ENCODE measurements at places on chromosomes 3 and 15.
A peak's percentile ranks its signal among the peaks of the same experiment; 100 is the strongest.

GRCh38 chr3:24514119-24514518 lies 19.5 kb upstream of the THRB start:
- DNase-seq, result no peak

GRCh38 chr3:43326891-43327581 lies 40.7 kb downstream of the SNRK start:
- DNase-seq, result no peak

DNA sequence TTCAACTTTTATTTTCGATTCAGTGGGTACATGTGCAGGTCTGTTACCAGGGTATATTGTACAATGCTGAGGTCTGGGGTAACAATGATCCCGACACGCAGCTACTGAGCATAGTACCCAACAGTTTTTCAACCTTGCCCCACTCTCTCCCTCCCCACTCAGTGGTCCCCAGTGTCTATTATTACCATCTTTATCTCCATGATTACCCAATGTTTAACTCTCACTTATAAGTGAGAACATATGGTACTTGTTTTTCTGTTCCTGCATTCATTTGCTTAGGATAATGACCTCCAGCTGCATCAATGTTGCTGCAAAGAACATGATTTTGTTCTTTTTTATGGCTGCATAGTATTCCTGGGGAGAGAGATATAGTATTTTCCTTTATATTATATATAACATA lies 75.7 kb upstream of the EPHB3 start:
- DNase-seq, result no peak

DNA sequence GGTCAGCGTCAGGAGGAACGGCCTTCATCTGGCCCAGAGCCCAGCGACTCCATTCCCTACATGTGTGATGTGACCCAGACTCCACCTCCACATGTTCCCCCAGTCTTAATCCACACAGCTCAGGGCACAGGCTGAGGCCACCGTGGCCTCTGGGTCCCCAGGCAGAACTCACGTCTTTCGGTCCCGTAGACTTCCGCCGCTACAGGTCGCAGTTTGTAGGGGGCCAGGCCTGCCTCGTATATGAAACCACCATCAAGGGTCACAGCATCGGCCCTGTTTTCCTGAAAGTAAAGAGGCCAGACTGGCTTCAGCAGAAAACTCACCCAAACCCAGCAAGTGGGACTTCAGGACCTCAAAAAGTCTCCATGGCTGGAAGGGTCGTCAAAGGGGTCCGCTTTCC lies 8.6 kb downstream of the LTF start:
- DNase-seq, result no peak

DNA sequence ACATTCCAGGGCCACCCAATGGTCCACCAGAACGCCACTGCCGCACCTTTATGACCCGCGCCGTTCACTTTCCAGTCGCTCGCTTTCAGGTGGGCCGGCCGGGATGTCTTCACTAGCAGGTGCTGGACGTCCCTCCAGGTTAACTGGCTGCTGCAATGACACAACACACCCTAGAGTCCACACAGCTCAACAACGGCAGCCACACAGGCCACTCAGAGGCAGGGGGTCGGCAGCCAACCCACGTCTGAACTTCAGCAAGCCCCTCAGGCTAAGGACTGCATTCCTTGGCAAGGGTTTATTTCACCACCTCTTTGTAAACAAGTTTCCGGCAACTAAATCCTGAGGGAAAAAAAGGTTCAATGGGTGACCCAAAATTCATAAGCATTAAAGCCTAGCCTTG lies 89.2 kb upstream of the SNRPA1 start:
- no peak for DNase-seq

- no peak for DNase-seq
Observed at GRCh38 chr3:56800832-56801661, 702 bp downstream of the ARHGEF3 start.

DNA sequence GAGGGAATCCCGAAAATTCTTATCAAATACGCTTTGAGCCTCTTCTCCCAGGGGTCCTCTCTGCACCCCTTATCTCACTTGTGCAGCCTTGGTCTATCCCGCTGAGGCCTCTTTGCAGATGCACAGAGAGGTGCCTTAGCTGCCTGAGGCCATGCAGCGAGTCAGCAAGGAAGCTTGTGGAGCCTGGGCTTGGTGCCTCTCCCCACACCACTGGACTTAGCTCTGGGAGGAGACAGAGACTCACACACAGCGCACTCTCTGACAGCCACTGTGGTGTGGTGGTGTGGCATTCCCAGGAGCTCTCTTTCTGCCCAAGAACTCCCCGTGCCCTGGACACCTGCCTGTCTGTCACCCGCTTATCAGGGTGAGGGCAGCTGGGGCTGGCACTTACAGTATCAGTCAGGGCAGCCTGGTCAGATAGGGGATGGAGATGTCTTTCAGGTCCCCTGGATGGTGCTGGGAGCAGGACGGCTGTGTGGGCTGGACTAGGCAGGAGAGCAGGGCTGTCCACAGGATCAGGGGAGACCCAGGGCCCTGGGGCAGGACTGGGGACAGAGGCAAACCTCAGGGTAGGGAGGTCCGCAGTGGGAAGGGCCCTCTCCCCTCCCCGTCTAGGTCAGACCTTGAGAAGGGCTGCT lies 10.2 kb upstream of the LINGO1 start:
- no peak for DNase-seq

DNA sequence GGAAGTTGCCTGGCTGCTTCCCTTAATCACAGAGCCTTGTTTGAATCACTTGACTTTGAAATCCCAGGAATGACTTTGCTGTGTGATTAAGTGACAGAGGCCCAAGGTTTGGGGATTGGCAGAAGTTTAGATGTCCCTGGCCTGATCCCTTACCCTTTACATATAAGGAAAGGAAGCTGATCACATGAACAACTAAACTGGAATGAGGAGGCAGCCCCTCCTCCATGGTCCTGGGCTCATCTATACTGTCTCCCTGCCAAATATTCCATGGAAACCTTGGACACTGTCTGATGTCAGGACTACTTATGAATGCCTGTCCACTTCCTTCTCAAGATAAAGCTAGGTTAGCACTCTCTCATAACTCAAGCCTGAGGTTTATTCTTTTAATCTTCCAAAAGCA lies 181.3 kb upstream of the CTDSPL start:
- DNase-seq, result no peak

GRCh38 chr3:114154321-114154821 lies 24.5 kb downstream of the DRD3 start:
- no peak for DNase-seq

GRCh38 chr3:124229836-124230235 lies 237.9 kb upstream of the ROPN1 start:
- no peak for DNase-seq

- DNase-seq, result no peak
Observed at GRCh38 chr3:2937055-2937454, 173.1 kb downstream of the IL5RA start.

DNA sequence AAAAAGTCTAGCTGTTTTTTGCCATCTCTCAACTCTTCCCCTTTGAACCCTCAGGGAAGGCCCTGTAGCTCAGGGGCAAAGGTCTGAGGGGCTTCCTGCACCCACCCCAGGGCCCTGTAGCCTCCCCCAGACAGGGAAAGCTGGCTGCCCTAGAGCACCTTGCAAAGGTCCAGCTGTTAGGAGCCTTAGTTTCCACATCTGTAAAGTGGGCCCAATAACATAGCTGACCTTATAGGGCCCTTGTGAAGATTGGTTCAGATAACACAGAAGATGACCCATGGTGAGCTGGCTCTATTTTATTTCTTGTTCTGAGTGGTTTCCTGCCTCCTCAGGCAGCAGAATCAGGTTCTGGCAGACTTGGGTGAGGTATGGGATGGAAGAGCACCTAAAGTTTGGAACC lies 55.2 kb upstream of the SMAD6 start:
- no peak for DNase-seq

DNA sequence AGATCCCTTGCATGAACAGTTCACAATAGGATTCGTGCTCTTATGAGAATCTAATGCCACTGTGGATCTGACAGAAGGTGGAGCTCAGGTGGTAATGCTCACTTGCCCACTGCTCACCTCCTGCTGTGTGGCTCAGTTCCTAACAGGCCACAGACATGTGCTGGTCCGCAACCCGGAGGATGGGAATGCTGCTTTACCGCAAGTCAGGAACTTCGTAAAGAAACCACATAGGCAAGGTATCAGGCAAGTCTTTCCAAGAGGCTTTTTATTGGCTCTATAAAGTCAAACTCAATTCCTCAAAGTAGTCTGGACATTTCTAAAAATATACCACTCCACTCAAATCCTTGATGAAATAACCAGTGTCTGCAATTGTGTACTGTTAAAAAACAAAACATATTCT lies 56.1 kb downstream of the OSTN start:
- DNase-seq, result no peak

DNA sequence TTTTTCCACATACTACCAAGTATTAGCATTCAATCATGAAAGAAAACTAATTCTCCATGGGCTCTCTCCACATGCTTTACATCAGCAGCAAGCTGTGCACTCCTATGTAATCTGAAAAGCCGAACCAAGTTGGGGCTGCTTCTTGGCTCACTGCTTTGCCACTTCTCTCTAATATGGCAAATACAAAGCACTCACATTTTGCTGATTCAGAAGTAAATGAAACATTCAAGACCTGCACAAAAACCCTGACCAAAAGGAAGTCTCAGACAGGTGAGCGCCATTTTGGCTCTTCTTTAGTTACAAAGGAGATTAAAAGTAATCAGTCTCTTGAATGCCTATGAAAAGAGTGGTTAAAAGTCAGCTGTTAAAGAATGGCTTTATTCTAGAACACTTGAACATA lies 915.2 kb downstream of the FHIT start:
- DNase-seq, result no peak

GRCh38 chr3:197791892-197792647 lies 1.0 kb downstream of the LRCH3 start:
- peak; percentile 21 for DNase-seq

GRCh38 chr3:188021041-188021440 lies 132.9 kb upstream of the LPP start:
- DNase-seq, result no peak

DNA sequence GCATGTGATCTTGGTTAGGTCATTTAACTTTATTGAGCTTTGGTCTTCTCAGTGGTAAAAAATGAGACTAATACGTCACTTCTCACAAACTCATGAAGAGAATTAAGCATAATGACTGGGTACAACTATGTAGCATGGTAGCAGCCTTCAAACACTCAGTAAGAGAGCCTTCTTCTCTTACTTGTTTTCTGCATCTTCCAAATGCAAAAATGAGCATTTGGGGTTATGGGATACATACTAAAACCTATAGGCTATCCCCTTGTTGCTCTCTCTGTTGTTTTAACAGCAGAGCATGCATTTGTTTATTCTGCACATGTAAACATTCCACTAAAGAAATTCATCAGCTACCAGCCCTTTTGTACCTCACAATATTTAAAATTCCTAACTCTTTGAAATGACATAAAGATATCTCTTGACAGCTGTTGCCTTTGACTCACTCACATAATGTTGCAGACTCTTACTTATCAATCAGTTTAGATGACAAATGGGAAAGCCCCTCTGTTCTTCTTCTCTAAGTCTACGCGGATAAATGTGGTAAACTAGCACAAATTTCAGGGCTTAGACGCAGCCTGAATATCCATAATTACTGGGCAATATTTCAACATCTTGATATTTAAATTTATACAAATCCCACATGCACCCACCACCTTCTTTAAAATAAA lies 327.3 kb upstream of the SATB1 start:
- no peak for DNase-seq

DNA sequence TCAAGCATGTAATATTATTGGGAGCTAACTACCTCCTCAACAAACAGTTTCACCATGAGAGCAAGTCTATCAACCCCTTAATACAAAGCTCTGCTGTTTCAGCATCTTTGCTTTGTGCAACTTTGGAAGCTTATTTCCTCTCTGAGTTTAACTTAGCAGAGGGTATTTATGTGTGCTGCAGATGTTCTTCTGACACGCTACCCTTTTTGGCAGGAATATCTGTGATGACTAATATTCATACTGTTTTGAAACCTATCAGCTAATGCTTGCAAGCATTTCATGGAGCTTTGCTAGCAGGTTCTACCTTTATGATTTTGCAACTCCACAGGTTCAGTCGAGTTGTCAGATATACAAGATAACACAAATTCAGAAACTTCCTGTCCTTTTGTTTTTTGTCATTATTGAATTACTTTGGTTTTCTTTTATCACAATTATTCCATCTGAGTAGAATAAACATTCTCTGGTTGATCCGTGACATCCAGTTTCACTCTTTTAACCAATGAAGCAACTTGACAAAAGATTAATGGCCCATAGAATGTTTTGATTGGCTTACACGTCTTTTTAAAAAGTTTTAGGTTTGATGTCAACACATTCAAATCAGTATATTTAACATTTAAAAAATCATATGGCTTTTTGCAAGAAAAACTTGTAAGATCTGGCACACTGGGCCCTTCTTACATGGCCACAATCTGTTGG lies 1.7 kb upstream of the SLC9A9 start:
- DNase-seq, result no peak

DNA sequence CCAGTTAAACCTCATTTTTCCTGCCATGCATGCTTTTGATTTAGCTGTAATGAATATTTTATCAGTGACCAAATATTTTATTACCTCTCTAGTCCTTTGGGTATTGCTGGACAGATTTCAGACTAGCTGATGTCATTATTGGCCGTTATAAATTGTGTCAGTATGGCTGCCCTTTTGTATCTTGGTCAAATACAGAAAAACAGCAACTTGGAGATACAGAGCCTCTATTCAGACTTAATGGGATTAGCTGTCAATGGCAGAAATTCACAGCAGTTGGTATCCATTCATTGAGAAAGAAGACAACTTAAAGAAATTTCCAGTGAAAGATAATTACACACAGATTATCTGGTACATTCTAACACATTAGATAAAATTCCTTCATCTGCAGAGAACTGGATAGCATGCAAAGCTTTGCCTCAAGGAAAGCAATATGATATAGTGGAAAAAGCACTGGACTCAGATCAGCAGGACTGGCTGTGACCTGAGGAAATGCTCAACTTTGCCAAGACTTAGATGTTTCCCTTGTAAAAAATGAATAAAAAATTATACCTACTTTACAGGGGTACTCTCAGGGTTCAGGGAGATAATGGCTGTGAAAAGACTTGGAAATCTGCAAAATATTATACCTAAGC lies 20.8 kb downstream of the COL6A6 start:
- no peak for DNase-seq

- no peak for DNase-seq
Observed at GRCh38 chr3:11482021-11482420, 161.7 kb downstream of the VGLL4 start.

DNA sequence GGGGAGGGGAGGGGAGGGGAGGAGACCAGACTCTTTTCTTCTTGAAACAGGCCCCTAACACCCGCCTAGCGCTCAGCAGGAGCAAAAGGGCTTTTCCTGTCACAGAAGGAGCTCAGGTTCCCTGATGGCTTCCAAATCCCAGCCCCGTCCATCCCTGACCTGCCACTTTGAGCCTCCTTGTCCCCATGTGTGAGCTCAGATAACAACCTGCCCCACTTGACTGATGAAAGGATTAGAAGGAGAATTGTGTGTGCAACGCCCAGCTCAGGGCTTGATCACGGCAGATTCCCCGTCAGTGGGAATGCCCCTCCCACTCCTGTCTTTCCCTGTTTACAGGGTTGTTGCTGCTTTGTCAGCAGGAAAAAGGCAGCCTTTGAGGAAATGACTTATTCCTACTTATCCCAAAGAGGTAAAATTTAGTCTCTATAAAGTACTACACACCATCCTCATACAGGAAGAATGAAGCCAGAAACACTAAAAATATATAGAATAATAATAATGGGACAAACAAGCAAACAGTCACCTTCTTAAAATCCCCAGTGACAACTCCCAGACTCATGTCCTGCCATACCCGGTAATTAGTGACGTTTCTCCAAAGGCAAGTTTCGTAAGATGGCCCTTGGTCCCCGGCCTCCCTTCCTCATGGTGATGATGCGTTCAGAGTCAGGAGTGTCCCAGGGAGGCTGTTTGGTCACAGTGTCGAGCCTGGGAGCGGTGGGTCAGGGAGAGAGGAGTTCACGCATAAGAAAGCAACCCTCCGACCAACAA lies 6.1 kb upstream of the LRRC15 start:
- DNase-seq, result no peak
